Lower leg skin (tissue), 4 donors: ENCODE measurements at places on chromosomes 4 and X. TPM values are rescaled to one million over a fixed set of nuclear protein-coding genes. Genes with fewer than 3 reads are reported as not detected.

DNA sequence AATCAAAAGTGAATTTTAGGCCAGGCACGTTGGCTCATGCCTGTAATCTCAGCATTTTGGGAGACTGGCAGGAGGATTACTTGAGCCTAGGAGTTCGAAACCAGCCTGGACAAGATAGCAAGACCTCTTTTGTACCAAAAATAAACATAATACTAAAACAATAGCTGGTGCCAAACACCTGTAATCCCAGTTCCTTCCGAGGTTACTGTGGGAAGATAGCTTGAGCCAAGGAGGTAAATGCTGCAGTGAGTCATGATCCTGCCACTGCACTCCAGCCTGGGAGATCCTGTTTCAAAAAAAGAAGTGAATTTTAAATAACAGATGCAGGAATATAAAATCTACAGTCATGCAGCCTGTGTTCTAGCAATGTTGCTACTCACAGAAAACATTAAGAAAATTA lies 488.3 kb downstream of the PPARGC1A start:
- DNase-seq: no peak

- no peak for DNase-seq
Observed at GRCh38 chr4:188221090-188221489, 81.8 kb downstream of the TRIML1 start.

DNA sequence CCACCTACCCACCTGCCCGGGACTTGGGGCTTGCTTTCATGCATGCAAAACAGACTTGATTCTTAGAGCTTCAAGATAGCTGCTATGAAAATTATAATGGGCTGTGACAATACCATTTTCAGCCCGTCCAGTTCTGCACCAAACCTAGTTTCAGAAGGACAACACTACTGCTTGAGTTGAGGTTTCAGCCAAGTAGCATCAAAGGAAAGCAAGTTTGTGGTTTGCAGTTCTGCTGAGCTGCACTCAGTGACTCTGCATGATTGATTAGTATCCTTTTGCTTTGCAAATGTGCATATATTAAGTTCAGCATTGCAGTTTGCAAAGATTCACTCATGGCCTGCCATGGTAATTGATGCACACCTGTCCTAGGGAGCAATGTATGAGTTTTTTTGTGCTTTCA lies 442.7 kb downstream of the RPA4 start:
- no peak for DNase-seq

GRCh38 chr4:185541251-185541727 lies 6.0 kb upstream of the PDLIM3 start:
- no peak for DNase-seq

GRCh38 chrX:2538031-2538757 lies 37.4 kb upstream of the DHRSX start:
- no peak for DNase-seq

DNA sequence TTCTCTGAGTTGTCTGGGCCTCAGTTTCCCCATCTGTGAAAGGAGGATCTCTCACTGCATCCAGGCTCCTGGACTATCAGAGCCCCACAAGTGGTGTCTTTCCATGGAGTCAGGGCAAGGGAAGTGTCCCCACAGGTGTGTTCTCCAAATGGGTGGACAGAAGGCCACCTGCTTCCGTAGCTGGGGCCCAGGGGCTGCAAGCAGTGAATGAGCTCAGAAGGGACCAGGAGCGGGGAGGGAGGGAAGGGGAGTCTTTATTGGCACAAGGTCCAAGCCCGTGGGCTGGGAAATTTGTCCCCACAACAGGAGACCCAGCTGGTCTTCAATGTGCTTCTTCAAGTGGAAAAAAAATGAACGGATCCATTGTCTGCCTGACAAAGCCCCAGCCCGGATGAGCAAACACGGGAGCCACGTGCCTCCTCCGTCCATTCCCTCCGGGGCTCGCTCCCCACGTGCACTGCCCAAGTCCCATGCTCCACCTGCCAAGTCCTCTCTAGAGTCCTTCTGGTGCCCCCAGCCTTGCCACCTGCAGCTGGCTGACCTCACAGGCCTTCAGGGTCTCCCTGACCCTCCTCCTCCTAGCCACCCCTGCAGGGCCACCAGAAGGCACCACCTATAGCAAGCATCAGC lies 72.0 kb downstream of the JAKMIP1 start:
- DNase-seq: no peak

DNA sequence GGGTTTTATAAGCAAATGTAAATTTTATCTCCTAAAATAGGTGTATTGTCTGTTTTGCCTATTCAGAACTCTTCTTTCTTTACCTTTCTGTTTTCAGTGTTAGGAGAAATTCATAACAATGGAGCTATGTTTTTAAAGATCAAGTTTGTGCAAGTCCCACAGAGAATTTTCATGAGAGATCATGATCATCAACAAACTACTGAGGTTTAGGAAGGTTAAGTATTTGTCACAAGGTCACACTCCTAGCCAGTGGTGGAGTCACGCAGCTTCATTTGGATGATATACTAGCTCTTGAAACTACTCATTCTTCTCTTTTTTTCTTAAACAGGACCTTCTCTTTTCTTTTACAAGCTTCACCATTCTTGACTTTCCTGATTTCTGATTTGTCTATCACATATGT lies 892.6 kb upstream of the FRG1 start:
- DNase-seq: no peak

GRCh38 chrX:27915617-27916016 lies 65.6 kb downstream of the DCAF8L1 start:
- DNase-seq: no peak

GRCh38 chr4:56703378-56703777 lies 22.3 kb upstream of the HOPX start:
- DNase-seq: no peak

DNA sequence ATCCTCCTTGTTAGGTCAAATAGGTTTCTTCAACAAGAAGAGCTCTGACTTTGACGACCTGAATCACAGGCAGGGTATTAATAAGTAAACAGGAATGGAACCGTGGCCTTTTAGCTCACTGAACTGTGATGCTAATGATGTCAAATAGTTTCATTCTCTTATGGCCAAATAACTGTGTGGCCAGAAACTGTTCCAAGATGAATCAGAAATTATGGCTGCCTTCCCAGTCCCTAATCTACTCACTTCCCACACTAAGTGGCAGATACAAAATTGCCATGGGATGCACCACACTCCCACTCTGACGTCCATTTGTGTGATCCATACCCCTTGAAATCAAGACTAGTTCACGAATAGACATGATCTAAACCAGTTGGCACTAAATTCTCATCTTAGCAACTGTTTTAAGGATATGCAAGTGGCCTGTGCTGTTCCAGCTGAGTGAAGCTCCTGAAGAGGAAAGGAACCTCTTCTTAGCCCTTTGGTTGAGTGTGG lies 455.4 kb downstream of the IL15 start:
- DNase-seq: no peak

- DNase-seq: no peak
Observed at GRCh38 chrX:108285356-108285755, 152.9 kb downstream of the COL4A6 start.

GRCh38 chr4:25209702-25210101 lies 24.1 kb upstream of the PI4K2B start:
- DNase-seq: no peak

DNA sequence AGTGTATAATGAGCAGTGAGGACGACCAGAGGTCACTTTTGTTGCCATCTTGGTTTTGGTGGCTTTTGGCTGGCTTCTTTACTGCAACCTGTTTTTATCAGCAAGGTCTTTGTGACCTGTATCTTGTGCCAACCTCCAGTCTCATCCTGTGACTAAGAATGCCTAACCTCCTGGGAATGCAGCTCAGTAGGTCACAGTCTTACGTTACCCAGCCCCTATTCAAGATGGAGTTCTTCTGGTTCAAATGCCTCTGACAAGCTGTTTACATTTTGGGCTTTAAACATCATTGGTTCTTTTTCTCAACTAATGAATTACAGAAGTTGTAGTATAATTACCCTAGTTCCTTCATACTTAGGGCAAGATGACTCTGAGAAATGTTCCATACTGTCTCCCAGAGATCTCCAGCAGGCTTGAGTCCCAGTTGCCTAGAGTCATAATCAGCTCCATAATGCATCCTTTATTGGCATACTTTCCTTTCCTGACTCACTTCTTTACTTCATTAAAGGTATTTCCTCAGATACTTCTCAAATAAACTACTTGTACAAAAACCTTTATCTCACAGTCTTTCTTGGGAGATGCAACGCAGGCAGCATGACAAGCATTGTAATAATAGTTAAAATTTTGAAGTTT lies 136.5 kb downstream of the KDM6A start:
- DNase-seq: no peak

- no peak for DNase-seq
Observed at GRCh38 chr4:123505095-123506010, 108.8 kb downstream of the SPRY1 start.

DNA sequence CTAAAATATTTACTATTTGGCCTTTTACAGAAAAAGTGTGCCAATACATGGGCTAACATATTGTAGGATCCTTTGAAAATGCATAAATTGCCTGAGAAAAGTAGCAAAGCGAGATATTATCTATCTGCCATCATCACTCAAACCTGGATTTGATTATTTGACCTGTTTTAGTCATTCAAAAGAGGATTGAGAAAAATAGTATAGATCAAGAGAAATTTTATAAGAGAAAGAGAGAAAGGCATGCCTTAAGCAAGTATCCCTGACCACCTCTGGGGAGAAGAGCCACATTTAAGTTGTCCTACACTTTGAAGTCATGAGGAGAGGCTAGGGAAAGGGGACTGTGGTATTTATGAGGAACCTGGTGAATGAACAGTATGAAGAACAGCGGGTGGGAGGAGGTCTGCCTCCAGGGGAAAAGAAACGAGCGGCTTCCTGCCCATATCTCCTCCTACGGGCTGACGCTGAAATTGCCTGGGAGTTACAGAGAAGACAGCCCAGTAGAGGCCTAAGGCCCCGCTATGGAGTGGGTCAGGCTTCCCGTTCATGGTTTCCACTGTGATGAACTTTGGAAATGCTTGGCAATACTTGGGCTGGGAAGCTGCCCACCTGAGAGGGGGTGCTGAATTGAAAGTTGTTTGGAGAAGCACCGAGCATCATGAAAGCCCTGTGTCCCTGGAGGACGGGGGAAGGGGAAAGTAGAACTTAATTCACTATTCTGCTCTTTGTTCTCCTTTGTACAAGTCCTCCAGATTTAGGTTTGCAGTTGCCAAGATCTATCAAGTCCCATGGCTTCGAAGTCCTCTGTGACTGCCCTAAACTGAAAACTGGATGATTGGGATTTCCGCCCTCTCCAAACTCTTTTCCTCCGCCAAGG lies 106.9 kb upstream of the ACSL4 start:
- no peak for DNase-seq

DNA sequence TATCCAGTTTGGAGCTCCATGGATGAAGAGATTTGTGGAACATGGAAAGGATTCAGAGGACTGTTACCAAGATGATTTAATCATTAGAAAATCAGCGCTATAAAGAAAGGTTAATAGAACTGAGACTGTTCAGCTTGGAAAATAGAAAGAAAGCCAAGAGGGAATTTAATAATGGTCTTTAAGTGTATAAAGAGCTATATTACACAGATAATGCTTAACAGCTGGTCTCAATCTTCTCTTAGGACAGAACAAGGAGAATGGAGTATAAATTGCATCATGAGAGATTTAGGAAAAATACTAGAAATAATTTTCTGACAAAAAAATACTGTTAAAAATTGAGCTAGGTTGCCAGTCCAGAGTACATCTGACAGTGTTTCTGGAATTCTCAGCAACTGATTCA lies 91.3 kb upstream of the MAGEC2 start:
- no peak for DNase-seq

DNA sequence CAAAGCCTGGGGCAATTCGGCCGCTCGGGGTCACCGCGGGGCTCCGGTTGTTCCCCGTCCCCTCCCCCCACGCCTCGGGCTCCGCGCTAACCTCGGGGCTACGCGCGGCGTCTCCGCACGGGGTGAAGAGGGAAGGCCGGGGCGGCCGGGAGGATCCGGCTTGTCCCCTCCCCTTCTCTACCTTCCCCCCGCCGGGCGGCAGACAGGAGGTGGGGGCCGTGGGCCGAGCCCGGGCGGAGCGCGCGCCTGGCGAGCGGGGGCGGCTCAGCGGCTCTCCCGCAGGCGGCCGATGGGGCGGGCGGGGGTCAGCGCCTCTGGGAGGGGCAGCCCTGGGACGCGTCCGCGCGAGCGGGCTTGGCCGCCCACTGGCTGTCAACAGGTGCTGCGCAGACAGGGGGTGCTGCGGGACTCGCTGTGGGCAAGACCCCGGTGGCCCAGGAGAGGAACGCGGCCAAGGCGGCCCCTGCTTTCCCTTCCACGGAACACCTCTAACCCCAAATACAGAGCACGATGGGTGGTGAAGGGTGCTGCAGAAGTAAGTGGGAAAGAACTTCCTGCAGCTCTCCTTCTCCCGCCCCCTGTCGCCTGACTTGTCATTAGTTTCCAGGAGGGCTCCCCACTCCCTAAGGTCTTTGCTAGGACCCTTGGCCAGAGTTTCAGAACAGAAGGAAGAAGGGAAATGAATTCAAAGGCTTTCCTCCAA lies at the start of gene PDGFC:
Gene PDGFC (minus strand): TSS at position 124 of the 703 bp plus-strand sequence. CDS start 896 bp downstream, outside the sequence.
- peak; percentile 58 for DNase-seq

DNA sequence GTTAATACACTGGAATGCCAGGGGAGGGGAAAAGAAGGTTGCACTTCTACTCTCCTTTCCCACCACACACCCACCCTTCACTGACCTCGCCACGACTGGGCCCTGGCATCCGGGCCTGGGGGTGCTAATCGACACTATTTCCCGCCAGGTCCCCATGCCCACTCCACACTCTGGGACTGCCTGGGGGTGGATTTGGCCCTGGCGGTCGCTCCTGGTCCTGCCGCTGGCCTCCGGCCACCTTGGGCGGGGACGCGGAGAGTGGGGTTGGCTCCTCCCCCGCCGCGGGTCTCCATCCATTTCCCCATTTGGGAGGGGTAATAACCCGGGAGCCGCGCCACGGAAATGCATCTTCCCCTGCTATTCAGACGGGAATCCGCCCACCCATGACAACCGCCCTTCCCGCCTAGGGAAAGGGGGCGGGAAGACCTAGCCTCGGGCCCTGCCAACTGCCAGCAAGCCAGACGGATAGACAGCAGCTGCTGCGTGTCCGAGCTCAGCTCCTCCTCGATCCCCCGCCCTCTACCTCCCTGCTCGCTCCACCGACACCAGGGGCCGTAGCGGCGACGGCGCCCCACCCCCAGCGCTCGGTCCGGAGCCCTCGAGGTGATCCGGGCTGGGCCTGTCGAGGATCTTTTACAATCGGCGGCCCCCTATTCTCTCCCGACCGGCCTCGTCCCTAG lies 78.1 kb downstream of the RLIM start:
- DNase-seq: peak; percentile 95

DNA sequence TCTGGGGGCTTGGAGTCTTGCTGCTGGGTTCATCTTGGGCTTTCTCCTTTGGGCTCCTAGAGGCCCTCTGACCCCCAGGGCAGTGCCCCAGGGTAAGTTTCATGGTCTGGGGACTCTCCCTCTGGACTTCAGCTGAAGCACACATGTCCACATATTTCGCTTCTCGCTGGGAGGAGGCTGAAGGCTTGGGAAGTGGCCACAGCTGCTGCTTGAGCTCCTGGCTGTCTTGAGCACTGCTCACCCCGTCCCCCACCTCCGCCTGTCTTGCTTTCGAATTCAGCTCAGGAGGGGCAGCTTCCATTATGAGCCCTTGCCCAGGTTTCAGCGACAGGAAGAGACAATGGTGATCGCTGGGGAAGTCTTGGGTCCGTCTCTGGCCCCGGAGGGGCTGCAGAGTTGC lies 3.7 kb downstream of the C4orf54 start:
- no peak for DNase-seq

- DNase-seq: no peak
Observed at GRCh38 chr4:140172960-140173359, 19.0 kb upstream of the MAML3 start.

ODAPH gene
- total RNA-seq: not detected

BCAP31 gene
- 210 TPM for total RNA-seq

DNAAF6 gene
- not detected for total RNA-seq

BCORL1 gene
- 8.4 TPM for total RNA-seq

PGK1 gene
- 196 TPM for total RNA-seq

UBE2K gene
- 21.5 TPM for total RNA-seq

COX7B2 gene
- not detected for total RNA-seq

FRYL gene
- 77.3 TPM for total RNA-seq

APLN gene
- total RNA-seq: 0.16 TPM

LIAS gene
- total RNA-seq: 18.5 TPM

STATH gene
- total RNA-seq: not detected
